ENCODE measurements at places on chromosomes 3 and 15.

- no peak for DNase-seq
Observed at GRCh38 chr15:40354408-40355171, 3.4 kb upstream of the DISP2 start.

DNA sequence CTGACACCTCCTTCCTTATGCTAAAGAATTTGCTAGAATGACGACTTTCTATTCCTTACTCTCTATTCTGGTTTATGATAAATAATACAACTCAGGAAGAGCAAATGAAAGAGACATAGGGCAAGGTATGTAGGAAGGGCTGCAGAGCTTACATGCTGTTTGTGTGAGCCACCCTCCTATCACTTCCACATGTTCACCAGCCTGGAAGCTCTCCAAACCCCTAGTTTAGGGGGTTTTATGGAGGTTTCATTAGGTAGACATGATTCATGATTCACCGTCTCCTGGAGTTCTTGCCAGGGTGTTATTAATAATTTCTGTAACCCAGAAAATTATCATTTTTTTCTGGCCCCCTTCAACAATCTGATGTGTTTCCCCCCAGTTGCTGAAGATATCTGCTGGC lies 172.1 kb upstream of the COL8A1 start:
- no peak for DNase-seq

- DNase-seq: no peak
Observed at GRCh38 chr3:27105904-27106303, 263.3 kb downstream of the NEK10 start.

DNA sequence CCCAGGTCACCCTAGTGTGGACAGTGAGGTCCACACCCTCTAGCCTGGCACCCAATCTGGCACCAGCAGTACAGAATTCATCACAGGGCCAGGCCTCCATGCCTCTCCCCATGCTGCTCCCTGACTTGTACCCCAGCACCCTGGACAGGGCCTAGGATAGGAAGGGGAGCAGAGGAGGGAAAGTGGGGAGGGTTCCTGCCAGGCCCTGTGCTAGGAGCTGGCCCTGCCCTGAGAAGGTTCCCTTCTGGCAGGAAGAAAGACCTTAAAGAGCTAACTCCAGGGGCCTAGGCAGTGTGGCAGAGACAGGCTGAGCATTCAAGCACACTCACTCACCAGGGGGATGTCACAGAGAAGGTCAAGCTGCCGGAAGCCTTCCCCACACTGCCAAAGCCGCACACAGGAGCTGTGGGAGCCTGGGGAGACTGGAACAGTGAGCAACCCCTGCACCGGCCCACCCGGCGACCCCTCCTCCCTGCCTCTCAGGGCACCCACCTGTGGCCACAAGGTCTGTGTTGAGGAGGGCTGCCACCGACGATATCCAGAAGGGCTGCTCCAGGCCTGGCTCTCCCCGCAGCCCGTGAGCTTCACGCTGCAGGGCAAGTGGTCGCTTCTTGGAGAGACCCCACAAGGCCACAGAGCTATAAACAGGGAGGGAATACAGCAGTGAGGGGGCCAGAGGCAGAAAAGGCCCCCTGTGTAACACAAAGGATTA lies 7.4 kb downstream of the RRP9 start:
- no peak for DNase-seq

- DNase-seq: no peak
Observed at GRCh38 chr3:127788451-127788909, 33.8 kb downstream of the MGLL start.

- DNase-seq: peak; percentile 77
Observed at GRCh38 chr3:49671291-49672288, 2.6 kb upstream of the APEH start.
